ENCODE measurements at places on chromosomes 16 and 17.

GRCh38 chr17:63282455-63282854, 163.7 kb downstream of the CYB561 start:
- no peak for DNase-seq

DNA sequence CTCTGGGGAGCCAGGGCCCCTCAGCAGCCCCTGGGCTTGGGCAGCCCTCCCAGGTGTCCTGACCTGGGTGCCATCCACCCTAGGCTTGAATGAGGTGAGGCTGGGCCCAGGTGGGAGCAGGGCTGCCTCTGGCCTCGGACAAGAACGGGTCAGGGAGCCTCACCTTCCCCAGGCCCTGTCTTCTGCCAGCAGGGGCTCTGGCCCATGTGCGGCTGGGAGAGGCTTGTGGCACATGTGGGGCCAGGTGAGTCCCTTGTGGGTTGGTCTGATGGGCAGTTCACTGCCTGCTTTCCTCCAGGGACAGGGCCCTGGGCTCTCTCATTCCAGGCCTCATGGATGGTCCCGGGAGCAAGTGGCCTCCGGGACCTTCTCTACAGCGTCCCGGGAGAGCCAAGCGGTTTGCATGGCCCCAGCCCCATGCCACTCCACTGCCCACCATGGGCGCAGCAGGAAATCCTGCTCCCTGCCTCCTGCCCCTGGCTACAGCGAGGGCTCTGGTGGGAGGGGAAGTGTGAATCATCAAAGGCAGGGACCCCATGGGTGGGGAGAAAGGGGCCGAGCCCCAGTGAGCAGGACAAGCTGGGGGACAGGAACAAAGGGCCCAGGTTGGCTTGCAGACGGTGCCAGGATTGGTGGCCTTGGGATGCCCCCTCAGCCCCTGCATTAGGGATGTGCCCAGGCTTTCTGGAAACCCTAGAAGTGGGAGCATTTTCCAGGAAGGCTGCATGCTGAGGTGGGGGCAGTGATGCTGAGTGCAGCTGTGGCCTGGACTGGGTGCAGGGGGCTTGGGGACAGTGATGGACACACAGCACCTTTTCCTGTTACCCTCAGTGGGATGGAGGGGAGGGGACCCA, 12.2 kb downstream of the VASN start:
- DNase-seq: no peak

DNA sequence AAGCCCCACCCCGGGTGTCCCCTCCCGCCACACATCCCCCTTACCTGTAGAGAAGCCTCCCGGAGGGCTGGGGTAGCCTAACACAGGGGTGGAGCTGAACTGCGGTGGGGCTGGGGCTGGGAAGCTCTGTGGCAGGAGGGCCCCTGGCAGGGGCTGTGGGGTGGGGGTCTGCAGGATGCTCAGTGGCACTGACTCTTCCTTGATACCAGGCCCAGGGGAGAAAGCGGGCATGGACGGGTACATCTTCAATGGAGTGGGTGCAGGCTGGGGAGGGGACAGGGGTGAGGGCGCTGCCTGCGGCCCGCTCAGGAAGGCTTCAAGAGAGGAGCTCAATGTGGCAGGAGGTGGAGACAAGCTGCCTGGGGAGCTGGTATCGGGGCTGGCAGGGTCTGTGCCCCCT, 16.7 kb downstream of the SREBF1 start:
- DNase-seq: no peak

GRCh38 chr17:17790637-17791464, 45.9 kb downstream of the SREBF1 start:
- DNase-seq: no peak

DNA sequence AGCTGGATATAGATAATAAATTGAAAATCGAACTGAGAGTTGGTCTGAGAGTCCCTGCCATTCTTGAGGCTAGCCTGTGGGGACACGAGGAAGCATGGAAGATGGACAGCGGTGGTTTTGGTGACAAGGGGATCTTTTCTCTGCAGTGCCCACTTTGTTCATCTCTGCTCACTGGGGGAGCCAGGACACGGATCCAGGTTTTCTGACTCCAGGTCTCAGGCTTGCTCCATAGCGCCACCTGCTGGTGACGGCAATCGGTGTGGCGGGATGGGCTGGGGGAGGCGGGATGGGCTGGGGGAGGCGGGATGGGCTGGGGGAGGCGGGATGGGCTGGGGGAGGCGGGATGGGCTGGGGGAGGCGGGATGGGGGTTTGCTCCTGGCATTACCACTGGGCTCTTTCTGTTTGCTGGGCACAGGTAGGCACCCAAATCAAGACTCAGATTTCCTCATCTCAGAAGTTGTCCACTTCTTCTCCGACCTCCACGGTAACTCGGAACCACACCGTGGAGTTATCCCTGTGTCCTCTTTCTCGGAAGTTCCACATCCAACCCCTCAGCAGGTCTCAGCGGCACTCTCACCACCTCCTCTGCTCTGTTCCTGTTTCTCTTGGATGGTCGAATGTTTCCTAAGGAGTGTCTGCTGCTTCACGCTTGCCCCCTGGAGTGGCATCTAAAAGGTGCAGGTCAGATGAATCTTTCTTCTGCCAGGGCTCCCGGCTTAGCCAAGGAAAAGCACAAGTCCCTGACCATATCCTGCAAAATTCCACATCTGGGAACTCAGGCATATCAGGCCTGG, 142.4 kb downstream of the CYLD start:
- no peak for DNase-seq

DNA sequence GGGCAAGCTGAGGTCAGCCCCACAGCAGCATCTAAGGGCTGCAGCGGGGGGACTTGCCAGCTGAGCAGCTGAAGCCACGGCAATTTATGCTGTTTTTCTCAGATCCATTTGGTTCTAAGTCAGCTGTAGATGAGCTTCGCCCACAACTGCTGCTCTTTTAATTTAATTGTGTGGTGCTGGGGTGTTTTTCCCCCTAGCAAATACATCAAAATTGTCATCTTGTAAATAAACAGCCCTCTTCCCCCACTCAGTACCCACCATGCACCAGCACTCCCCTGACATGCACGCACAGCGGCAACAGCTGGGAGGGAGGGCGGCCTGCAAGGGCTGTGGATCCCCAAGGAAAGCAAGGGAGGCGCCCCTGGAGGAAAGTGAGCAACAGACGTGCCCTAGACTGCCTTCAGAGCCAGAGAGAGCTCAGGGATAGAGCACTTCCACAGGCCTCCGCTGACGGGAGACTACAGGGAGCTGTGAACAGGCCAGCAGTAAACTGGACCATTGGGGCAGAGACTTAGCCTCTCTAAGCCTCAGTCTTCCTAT, 149.5 kb downstream of the TMEM132E start:
- no peak for DNase-seq

- DNase-seq: no peak
Measured at GRCh38 chr16:65308506-65308905, 186.6 kb upstream of the CDH11 start.

- DNase-seq: no peak
Measured at GRCh38 chr16:12548270-12548983, 255.3 kb downstream of the CPPED1 start.

- DNase-seq: no peak
Measured at GRCh38 chr16:68417711-68418301, 30.5 kb downstream of the SMPD3 start.

GRCh38 chr16:89315791-89316581, 98.5 kb downstream of the ZNF778 start:
- DNase-seq: peak; percentile 92

DNA sequence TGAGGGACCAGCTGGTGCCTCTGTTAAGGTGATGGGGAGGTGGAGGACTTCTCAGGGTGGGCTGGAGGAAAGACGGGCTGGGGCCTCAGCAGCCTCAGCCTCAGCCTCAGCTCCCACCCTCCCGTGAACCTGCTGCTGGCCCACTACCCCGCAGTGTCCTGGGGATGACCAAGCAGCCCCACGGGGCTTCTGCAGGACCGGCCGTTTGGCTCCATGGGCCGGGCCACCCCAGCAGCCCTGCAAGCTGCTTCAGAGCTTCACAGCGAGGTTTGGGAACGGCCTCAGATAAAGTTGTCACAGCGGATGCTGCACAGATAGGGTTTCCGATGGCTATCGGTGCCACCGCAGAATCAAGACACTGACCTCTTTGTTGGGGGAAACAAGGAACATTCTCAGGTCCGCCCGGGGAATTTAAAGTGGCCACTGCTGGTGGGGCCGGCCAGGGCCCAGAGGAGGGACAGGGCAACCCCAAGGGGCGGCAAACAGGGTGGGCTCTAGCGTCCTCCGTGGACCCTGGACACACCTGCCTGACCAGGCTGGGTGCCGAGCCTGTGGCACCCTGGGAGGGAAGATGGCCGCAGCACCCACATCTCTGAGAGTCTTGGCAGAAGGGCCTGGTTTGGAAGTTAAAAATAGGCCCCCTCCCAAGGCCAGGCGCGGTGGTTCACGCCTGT, 47.8 kb upstream of the ZC3H18 start:
- DNase-seq: no peak

- no peak for DNase-seq
Measured at GRCh38 chr16:51666821-51667220, 515.8 kb upstream of the SALL1 start.

DNA sequence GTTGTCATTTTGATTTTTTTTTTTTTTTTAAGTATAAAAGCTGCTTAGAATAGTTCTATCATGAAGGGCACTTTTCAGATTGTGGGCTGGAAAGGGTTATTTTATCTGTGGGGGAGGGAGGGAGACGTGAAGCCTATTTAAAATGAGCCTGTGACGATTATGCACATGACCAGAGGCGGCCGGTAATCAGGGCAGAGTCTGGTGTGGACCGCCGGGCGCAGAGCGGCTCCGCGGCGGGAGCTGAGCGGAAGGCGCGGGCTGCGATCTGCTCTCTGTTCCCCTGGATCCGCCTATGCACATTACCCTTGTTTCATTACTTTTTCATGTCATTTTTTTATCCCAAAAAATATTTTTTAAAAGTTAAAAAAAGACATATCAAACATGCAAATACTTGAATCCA, 23.5 kb downstream of the TMC6 start:
- DNase-seq: no peak

DNA sequence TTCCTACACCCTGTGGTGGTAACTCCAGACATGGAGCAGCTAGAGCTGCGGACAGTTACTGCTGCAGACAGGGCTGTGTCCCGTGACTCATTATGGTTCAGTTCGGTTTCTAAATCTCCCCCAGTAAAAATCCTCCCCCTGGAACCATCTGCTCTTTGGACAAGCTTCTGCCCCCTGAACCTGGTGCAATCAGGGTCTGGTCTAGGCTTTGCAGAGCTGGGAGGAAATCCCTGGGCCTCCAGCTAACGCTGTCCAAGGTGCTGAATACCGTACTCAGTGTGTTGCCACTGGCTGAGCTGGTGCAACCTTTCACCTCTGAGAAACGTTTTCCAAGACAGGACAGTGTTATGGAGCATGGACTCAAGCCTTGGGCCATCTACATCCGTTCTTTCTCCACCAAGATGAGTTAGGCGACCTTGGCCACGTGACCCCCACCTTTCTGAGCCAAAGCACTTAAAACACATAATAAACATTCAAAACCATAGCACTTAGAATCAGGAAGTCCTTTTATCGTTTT, 142.0 kb downstream of the CPPED1 start:
- peak; percentile 6 for DNase-seq

GRCh38 chr16:9092282-9092977, 986 bp downstream of the HAPSTR1 start:
- DNase-seq: no peak

DNA sequence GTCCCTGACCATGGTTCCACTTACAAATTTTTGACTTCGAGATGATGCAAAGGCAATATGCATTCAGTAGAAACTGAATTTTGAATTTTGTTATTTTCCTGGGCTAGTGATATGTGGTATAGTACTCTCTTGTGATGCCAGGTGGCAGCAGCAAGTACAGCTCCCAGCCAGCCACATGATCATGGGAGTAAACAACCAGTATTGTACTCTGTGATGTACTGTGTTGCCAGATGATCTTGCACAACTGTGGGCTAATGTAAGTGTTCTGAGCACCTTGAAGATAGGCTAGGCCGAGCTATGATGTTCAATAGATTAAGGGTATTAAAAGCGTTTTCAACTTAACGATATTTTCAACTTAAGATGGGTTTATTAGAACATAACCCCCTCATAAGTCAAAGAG, 250.8 kb downstream of the STX8 start:
- no peak for DNase-seq

DNA sequence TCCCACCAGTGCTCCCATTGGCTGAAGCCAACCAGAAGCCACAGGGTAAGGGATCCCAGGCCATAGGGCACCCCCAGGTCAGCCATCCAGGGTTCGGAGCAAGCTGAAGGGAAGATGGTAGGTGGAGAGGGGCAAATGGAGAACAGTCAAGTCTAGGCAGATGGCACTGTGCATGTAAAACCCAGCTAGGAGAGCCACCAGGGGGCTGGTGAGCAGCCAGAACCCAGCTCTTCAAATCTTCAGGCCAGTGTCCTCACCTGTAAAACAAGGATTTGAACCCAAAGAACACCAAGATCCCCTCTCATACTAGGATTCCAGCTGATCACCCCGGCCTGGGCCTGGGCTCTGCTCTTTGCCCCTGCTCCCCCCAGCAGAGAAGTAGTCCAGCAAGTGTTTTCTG, 43.5 kb downstream of the GINS3 start:
- no peak for DNase-seq

GRCh38 chr16:6956511-6956910, 376.1 kb upstream of the RBFOX1 start:
- DNase-seq: no peak

- no peak for DNase-seq
Measured at GRCh38 chr17:74822939-74823367, 36.7 kb downstream of the GRIN2C start.

- peak; percentile 97 for DNase-seq
Measured at GRCh38 chr17:39199820-39200069, 338 bp upstream of the RPL19 start.

DNA sequence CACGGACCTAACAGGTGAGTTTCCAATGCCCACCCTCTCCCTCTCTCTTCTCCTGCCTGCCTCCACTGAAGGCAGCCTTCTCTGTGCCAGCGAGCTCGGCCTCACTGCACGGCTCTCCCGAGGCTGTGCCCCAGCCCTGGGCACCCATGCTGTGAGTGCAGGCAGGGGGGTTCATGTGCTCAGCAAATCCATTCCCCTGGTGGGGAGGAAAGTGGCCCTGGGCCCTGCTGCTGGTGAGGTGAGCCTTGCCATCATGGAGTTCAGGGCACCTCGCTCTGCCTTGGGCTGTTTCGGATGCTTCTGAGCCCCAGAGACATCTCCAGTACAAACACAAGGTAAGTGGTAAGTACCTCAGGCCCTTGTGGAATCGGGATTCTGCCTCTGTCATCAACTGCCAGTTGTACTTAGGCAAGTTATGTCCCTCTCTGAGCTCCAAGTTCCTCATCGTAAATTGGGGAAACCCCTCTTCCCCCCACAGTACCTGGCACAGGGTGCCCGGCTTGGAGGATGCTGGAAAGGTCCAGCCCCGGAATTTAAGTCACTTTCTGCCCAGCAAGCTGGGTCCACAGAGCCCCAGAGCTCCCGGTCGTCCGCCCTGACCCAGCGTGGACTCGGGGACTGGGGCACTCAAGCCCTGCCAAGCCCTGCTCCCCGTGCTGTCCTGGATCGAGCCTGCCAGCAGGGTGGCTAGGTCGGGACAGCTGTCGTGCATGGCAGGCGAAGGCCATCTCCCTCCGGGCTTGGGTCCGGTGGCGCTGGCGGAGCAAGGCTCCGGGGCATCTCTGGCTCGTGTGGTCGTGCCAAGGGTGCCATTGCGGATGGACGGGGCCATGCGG, 684 bp upstream of the NUDT16L1 start:
- DNase-seq: peak; percentile 18

Data from Kasumi-1 (cell line).